ENCODE measurements at places on chromosomes 16 and 17.
A peak's percentile ranks its signal among the peaks of the same experiment; 100 is the strongest.

DNA sequence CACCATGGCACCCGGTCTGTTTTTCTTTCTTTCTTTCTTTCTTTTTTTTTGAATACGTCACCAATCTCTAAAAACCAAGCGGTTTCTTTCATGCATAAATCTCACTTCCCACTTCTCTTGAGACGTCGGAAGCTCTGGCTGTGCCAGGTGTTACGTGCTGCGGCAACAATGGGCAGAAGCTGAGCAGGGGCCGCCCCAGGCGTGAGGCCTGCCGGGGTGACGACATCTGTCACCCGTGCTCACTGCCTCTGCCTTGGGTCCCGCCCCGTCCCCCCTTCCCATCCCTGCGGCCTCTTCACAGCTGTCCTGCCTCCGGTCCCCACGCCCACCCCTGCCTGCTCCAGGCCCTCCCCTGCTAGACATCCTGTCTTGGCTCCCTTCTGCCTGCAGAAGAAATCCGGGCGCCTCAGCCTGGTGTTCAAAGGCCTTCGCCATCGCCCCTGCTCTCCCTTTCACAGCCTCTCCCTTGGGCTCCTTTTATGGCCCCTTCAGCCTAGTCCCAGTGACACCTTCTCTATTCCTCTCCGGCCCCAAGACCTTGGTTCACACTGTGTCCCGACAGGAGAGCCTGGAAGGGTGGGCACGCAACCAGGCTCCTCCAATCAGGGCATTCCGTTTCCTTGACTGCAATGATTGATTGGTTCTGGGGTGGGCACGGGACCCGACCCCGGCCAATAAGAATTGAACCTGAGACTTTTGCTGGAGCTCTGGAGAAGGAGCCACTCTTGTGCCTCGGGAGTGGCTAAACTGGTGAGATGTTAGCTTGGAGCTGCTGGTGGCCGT lies 4.8 kb downstream of the P2RX1 start:
- no peak for DNase-seq

DNA sequence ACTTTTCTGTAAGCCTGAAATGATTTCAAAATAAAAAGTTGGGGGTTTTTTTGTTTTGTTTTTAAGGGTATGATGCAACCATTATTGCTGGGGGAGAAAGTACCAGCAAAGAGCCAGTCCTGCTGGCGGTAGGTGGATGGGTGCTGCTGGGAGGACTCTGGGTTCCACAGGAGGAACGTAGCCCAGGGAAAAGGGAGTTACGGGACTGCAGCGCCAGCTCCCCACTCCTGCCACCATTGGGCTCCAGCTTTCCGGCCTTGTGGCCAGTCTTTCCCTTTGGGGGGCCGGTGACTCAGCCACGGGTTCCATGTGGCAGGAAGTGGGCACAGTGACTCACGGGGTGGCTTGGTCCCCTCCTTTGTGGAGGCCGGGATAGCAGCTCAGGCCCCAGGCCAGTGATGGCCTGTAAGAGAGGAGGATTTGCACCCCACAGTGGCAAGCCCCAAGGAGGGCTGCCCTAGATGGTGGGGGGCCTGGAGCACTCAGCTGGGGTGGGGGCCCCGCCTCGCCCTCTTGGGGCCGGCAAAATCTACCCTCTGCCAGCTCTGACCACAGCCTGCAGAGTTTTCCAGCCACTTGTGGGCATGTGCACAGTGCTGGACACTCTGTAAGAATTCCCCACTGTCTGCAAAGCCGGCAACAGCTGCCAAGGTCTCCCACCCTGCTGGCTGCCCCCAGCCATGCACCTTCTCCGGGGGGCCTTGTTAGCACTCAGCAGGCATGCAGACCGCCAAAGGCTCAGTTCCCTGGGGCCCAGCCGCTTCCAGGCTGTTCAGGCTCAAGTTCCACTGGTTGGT lies 30.4 kb downstream of the SOCS3 start:
- DNase-seq, result peak; percentile 97

DNA sequence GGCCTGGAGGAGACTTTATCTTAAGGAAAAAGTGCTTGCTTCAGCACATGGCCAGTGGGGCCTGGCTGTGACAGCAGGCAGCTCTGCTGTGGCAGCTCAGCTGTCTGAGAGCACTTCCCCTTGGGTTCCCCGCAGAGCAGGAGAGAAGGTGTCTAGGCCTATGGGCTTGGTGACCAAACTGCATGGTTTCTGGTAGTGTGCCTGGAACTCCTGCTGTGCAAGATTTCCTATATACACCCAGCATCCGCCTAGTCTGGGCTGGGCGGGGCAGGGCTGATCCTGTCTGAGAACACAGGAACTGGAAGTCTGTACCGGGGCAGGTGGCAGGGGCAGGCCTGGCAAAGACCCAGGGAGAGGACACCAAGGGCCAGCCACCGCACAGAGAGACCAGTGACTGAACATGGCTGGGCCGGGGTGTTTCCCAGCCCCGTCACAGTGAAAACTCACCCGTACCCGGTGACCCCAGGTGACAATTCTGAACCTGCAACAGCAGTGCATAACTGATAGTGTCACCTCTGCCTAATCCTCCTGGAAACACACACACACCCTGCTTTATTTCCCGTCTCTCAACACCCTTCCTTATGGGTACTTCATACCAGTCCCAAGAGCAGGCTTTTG lies 39.3 kb downstream of the CHD9 start:
- peak; percentile 24 for DNase-seq

GRCh38 chr17:43468691-43469139 lies 15.1 kb upstream of the DHX8 start:
- peak; percentile 84 for DNase-seq

- DNase-seq, result no peak
Measured at GRCh38 chr16:30946671-30947540, 2.0 kb upstream of the ORAI3 start.

- DNase-seq, result no peak
Measured at GRCh38 chr16:57994361-57994760, 6.1 kb downstream of the ZNF319 start.

DNA sequence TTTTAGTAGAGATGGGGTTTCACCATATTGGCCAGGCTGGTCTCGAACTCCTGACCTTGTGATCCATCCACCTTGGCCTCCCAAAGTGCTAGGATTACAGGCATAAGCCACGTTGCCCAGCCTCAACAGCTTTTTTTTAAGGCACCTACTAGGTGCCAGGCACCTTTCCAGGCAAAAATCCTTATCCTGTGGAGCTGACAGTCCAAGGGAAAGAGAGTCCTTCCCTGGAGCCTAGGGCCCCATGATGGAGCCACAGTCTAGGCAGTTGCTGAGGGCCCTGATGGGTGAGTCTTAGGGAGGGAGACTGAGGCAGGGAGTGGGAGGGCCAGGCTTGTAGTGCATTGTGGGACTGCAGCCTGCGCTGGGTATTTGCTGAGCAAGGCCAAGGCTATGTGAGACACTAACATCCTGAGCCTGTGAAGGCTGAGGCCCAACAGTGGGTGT lies 79.6 kb upstream of the TOB1 start:
- DNase-seq, result no peak

- DNase-seq, result no peak
Measured at GRCh38 chr16:73067671-73068540, 20.0 kb upstream of the ZFHX3 start.

- DNase-seq, result peak; percentile 75
Measured at GRCh38 chr16:87465306-87465705, 27.5 kb downstream of the ZCCHC14 start.

- peak; percentile 46 for DNase-seq
Measured at GRCh38 chr17:44529864-44530263, 26.7 kb upstream of the GPATCH8 start.

DNA sequence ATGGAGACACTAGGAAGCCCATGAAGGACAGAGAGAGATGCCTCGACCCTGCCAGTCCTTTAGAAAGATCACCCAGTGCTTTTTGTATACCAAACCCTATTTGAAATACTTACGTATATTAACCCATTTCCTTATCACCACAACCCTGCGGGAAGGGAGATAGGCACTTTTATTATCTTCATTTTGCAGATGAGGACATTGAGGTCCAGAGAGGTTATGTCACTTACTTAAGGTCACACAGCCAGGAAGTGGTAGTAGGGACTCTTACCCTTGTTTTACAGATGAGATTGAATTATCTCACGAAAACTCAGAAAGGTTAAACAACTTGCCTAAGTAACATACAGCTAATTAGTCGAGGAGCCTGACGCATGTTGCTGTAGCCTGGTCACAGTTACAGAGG lies 38.2 kb downstream of the IL4R start:
- no peak for DNase-seq

DNA sequence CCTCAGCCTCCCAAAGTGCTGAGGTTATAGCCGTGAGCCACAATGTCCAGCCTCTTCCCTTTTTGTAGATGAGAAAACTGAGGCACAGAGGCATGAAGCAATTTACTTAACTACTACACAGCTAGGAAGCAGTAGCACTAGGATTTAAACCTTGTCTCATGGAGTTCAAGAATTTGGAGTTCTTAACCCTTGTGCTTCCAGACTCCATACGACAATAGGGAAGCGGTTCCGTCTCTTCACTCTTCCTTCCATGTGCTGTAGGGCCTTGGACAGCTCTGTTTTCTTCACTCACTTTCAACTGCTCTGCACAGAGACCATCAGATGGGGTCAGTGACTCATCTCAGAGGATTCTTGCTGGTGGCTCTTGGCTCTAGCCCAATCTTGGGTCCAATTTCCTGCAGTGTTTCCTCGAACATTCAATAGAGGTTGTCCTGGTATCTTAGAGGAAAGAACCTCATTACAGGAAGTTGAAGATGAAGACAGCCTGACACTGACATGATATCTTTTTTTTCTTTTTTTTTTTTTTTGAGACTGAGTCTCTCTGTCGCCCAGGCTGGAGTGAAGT lies 19.3 kb downstream of the ITGAL start:
- DNase-seq, result peak; percentile 93

- DNase-seq, result no peak
Measured at GRCh38 chr17:41103896-41104295, 1.3 kb upstream of the KRTAP4-9 start.

DNA sequence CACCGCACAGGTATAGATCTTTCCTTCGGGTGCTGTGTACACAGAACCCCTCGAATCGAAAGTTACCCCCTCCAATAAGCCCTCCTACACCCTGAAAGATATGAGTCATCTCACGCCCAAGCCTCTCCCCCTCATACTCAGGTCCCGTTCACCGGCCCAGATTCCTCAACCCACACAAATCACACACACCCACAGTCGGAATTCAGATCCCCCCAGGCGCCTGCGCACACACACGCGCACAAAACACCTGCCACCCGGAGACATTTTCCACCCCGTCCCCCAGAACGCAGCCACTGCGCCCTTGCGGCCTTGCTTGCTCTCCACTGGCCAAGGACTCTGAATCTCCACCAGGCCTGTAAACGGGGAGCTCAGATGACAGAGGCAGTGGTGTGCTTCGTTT lies 4.9 kb downstream of the JPH3 start:
- no peak for DNase-seq

DNA sequence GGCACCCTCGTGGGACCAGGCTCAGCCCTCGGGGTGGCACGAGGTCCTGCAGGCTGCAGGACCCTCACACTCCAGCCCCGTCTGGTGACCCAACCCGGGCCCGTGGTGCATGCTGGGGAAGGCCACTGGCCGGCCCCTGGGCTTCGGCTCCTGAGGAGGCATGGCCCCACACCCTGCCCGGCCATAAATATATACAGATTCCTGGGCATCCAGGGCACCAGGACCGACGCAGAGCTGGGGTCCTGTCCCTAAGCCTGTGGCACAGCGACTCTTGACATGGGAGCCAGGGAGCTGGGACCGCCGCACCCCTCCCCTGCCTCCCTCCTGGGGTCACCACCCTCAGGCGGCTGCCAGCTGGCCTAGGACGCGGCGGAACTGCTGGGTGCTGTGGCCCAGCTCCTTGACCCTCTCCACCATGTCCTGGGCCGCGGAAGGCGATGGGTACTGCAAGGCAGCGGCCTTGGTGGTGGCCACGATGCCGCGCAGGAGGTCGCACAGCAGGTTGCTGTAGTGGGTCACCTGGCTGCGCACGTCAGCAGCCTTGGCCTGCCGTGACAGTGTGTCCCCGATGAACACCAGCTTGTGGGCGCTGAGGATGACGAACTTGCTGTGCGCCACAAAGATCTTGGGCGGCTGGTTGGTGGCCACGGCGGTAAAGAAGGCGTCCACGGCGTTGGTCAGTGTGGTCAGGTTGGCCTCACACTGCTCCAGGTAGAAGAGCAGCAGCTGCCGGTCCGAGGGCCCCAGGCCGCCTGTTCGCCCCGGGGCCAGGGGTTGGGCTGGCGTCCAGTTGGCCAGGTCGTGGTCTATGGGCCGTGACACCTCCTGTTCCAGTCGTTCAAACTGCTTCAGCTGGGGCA lies 10.6 kb downstream of the CTRB1 start:
- DNase-seq, result no peak

DNA sequence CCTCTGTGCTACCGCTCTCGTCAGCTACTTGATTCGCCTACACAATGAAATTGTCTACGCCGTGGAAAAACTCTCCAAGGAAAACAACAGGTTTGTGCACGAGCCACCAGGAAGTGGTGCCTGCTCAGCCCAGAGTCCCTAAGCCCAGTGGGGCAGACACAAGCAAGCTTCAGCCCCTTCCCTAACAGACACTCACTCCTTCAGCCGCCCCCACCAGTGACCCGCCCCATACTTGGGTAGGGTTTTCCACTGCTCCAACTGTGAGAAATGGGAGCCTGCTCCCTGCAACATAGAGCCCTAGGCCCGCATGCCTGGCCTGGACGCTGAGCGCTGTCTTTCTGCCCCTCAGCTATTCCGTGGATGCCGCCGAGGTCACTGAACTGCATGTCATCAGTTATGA lies 28.6 kb upstream of the ENDOV start:
- no peak for DNase-seq

DNA sequence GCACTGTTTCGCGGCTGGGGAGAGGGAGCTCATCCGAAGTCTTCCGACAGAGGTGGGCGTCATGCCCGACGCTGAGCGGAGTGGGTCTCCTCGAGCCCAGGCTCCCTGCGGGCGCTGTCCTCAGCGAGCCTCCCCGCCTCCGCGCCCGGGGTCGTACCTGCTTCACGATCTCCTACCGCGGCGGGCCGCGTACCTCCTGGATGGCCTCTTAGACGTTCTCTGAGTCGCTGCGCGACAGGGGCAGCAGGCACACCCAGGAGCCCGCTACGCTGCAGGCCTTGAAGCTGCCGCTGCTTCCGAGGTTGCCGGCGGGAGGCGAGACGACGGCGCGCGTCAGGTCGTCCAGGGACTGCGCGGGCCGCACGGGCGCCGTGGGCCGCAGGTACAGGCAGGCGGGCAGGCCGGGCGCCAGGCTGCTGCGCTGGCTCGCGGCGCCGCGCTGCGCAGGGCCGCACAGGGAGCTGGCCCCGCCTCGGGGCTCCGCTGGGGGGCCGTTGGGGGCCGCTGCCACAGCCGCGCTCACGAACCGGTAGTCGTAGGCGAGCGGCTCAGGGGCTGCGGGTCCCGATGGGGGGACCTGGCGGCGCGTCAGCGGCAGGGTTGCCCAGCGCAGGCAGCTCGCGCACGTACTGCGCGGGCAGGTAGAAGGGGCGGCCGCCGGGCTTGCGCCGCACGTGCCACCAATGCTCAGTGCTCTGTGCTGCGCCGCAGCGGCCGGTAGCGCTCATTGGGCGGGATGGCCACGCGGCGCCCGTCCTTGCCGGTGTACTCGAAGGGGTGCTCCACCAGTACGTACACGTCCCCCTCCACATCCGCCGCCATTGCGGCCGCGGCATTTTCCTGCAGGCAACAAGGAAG lies 116.4 kb upstream of the SMURF2 start:
- DNase-seq, result no peak

Measured in HT1080 (cell line).